A549 treated with dexamethasone at 1 μM for 4 hours (cell line): ENCODE measurements at places on chromosomes 2 and 18. TPM values are rescaled to one million over a fixed set of nuclear protein-coding genes. Genes with fewer than 3 reads are reported as not detected.

Gene GULP1
- total RNA-seq = 27.3 to 35.2 TPM (median 32.9 TPM) in 5 replicates

Gene UPP2
- not detected in 5 replicates for total RNA-seq

Gene ERFE
- 4.8 to 7.9 TPM (median 7.4 TPM) in 5 replicates for total RNA-seq

Gene GPR148
- not detected in 5 replicates for total RNA-seq

Gene TLX2
- 0.17 to 0.31 TPM (median 0.21 TPM) in 5 replicates for total RNA-seq

Gene OTOS
- total RNA-seq = not detected in 5 replicates

Gene FOXD4L1
- total RNA-seq = 0.09 to 0.54 TPM (median 0.41 TPM) in 5 replicates

Gene MBP
- total RNA-seq = 12.0 to 21.3 TPM (median 17.5 TPM) in 5 replicates

Gene DCDC2C
- total RNA-seq = 0.26 to 0.67 TPM (median 0.28 TPM) in 5 replicates

Gene GALNT14
- total RNA-seq = 43.5 to 47.4 TPM (median 44.3 TPM) in 5 replicates

Gene CYS1
- 0.98 to 1.9 TPM (median 1.5 TPM) in 5 replicates for total RNA-seq

Gene GAL3ST2
- total RNA-seq = 0.15 to 0.27 TPM (median 0.25 TPM) in 5 replicates
